ENCODE measurements at places on chromosomes 7 and 10.

- no peak for DNase-seq
Observed at GRCh38 chr10:116756277-116756676, 13.9 kb upstream of the HSPA12A start.

DNA sequence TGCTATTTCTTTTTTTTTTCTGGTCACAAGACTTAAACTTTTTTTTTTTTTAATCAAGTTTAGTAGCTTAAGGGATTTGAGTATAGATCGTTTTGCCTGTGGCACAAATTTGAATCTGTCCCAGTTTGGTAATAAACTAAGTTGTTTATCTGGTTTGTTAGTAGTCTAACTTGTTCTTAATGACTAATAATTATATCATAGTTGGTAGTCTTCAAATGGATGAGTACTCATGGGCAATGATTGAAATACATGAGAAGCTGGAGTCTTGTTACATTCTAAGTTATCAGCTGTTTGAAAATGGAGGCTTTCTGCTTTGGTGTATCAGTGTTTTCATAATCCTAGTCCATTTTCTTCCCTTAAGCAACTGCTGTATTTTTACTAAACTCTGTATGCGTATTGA lies 12.3 kb downstream of the BTAF1 start:
- DNase-seq, result no peak

DNA sequence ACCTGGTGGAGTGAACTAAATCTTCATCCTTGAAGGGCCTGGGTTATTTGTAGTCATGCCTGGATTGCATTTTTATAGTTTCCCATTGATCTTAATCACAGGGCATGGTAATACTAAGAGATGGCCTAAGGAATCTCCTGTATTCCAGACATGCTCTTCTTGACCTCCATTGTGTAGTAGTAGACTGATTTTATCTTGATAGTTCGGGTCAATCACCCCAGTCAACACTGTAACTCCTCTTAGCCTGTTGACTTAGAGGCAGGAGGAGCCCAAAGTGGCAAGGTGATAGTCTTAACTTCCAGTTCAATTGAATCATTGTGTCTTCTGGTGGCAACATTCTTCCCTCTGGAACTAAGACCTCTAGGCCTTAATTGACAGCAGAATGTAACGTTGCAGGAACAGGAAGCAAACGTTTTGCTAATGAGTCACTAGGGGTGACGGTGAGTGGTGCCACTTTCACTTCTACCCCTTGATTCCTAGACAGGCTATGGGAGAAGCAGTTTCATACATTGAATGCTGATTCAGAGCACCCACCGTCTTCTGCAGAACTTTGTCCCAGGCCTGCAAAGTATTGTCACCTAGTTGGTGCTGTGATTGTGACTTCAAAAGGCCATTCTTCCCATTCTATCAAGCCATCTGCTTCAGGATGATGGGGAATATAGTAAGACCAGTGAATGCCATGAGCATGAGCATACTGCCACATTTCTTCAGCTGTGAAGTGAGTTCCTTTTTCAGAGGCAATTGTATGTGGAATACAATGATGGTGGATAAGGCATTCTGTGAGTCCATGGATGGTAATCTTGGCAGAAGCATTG lies 24.0 kb upstream of the PAPSS2 start:
- no peak for DNase-seq

GRCh38 chr10:29469481-29470354 lies 165.1 kb downstream of the SVIL start:
- no peak for DNase-seq

DNA sequence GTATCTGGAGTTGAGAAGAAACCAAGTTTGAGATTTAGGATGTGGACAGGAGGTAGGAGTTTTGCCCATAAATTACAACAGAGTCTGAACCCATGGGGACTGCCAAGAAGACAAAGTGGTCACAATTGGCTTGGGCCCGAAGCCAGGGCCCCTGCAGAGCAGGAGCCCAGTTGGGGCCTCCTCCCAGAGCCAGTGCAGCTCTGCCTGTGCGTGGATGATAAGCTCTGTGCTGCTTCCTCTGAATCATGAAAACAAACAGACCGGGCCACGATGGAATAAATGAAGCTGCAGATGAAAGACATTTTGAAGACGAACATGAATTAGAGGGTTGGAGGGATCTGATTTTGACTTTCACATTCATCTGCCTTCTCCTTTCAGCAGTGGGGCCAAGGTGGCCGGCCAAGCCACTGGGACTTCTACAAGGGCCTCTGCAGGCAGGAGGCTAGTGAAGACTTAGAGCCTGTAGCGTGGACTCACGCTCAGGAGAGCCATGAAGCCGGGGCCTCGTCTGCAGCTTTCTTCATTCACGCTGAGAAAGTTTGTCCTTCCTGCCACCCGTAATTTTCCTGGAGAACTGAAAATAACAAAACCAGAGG lies 156.8 kb upstream of the LYZL1 start:
- DNase-seq, result no peak

GRCh38 chr10:1183033-1183396 lies 126.8 kb downstream of the WDR37 start:
- DNase-seq, result no peak

GRCh38 chr7:51639661-51640334 lies 323.2 kb upstream of the COBL start:
- DNase-seq, result no peak

GRCh38 chr10:132703419-132704007 lies 82.4 kb downstream of the NKX6-2 start:
- DNase-seq, result no peak

DNA sequence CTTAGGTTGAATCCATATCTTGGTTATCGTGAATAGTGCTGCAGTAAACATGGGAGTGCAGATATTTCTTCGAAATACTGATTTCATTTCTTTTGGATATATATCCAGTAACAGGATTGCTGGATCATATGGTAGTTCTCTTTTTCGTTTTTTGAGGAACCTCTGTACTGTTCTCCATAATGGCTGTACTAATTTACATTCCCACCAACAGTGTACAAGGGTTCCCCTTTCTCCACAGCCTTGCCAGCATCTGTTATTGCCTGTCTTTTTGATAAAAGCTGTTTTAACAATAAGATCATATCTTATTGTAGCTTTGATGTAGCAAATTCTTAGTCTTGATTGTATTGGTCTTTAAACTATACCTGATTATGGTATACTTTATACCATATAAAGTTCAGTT lies 45.3 kb downstream of the ZNRF2 start:
- no peak for DNase-seq

- DNase-seq, result no peak
Observed at GRCh38 chr7:38190011-38190410, 12.0 kb downstream of the STARD3NL start.

- DNase-seq, result no peak
Observed at GRCh38 chr7:30797176-30798040, 26.2 kb downstream of the MINDY4 start.

- DNase-seq, result no peak
Observed at GRCh38 chr7:107701191-107701590, 40.6 kb downstream of the SLC26A4 start.

GRCh38 chr7:69190763-69191162 lies 407.5 kb upstream of the AUTS2 start:
- no peak for DNase-seq

DNA sequence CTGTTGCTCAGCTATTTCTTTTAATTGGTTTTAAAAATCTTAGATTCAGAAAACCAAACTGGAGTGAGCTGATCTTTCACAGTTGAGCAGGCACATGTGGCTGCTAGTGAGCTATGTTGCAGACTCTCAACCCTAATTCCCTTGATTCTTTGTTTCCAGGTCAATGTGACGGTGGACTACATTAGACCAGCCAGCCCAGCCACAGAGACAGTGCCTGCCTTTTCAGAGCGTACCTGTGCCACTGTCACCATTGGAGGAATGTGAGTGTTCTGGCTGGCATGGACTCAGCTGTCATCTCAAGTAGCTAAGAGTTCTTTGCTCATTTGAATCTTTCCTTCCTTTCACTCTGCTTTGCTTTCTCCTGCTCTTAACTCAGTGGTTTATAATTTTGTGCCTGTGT lies 187.1 kb downstream of the LRRC4 start:
- no peak for DNase-seq

DNA sequence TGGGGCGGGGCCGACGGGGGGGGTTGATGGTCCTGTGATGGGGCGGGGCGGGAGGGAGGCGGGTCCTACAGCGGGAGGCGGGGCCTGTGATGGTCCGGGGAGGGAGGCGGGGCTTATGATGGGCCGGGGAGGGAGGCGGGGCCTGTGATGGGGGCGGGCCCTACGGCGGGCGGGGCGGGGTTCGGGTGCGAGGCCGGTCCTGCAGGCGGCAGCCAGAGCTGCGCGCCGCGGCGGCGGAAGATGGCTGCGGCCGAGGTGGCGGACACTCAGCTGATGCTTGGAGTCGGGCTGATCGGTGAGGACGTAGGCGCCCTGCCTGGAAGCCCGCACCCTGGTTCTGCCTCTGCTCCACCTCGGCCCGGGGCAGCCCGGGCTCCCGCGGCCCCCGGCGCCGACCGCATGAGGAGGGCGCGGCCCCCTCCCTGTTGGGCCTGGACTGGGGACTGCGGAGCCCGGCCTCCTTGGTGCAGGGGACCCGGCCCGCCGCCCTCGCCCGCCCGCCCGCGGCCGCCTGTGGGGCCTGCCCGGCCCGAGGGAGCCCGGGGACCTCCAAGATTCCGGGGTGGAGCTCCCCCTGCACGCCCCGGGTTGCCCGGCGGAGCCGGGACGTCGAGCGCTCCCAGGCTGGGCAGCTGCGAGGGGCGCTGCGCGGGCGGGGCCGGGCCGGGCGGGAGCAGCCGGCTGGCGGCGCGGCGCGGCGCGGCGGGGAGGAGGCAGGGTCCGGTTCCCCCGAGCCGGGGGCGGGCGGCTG lies at the start of gene DENND10:
Gene DENND10, plus strand, starts transcription at position 211 of the 751 bp plus-strand sequence. Its CDS starts 30 bp downstream, at position 241.
- peak; percentile 58 for DNase-seq

GRCh38 chr10:78706256-78706655 lies 362.5 kb upstream of the ZMIZ1 start:
- no peak for DNase-seq

DNA sequence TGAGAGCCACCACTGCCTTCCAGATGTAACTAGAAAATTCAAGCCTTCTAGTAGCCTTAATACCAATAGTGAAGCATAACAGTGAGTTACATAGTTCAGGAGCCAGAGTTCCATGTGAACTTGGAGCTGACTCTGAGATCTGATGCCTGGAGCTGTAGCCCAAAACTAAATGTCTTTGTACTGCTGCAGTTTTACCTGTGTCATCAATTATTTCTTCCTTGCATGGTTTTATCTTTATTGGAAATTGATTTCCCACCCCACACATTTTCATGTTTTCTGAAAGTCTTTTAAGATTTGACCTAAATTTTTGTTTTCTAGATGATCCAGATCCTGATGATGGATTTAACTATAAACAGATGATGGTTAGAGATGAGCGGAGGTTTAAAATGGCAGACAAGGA lies 17.0 kb downstream of the OPN1SW start:
- DNase-seq, result no peak

DNA sequence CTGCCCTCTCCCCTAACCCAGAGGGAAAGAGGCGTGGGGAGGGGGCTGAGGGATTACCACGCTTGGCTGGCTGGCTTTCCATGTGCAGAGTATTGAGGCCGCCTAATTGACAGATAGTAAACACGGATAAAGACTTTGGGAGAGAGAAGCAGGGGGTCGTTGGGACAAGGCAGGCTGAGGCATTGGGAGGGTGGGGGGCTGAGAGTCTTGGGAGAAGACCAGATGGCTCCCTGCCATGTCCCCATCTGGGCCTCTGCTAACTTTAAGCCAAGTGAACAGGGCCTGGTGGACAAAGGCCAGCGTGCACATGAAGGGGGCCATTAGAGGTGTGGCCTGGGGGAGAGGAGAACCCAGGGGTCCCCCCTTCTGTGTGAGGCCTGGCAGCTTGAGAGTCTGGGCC lies 55.4 kb upstream of the MXI1 start:
- no peak for DNase-seq

DNA sequence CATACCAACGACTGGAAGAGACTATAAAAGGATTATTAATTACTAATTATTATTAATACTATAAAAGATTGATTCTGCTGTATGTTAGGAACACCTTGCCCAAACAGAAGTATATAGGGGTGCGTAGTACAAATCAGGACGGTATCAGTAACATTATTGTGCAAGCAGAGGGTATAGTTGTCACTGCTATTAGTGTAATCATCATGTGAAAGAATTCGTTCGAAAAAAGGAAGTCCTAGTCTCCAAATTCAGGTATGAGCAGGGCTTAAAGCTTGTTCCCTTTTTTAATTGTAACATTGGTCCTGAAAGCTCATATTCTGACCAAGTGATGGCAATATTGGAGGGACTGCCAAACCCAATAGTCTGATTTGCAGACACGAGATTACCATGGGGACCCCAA lies 81.8 kb downstream of the THSD7A start:
- no peak for DNase-seq

- DNase-seq, result no peak
Observed at GRCh38 chr7:116490351-116490750, 9.2 kb upstream of the CAV2 start.

- DNase-seq, result no peak
Observed at GRCh38 chr7:44617225-44617890, 10.9 kb downstream of the OGDH start.

- no peak for DNase-seq
Observed at GRCh38 chr7:14294637-14295036, 305.2 kb upstream of the ETV1 start.

- no peak for DNase-seq
Observed at GRCh38 chr7:23336799-23337283, 37.7 kb downstream of the MALSU1 start.

Measured in stimulated activated CD8-positive, alpha-beta memory T cell treated with anti-CD3 and anti-CD28 coated beads, Interleukin-12 subunit alpha, Interleukin-12 subunit beta, amount 100 ng/mL, for 1 hour (primary cell).